ENCODE measurements at places on chromosomes 5 and 9. TPM values are rescaled to one million over a fixed set of nuclear protein-coding genes. Genes with fewer than 3 reads are reported as not detected.

- DNase-seq = no peak
Measured at GRCh38 chr5:105882956-105883481, 1787.7 kb downstream of the EFNA5 start.

GRCh38 chr5:158761161-158761560 lies 338.6 kb downstream of the EBF1 start:
- DNase-seq = no peak

GRCh38 chr5:54062958-54063357 lies 247.4 kb downstream of the ARL15 start:
- no peak for DNase-seq

DNA sequence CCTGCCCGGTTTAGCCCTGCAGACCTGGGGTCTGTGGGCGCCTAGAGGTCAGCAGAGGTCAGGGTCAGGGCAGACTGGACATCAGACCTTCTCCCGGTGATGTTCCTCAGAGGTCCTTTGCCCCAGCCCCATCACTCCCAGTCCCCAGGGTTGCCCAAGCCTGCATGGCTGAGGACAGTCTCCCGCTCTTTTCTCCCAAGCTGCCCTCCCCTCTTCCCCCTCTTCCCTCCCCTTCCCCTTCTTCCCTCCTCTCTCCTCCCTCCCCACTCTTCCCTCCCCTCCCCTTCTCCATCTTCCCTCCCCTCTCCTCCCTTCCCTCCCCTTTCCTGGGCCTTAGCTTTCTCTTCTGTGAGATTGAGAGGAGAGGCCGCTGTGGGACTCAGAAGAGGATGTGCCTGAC lies 10.4 kb downstream of the LHX3 start:
- DNase-seq = no peak

DNA sequence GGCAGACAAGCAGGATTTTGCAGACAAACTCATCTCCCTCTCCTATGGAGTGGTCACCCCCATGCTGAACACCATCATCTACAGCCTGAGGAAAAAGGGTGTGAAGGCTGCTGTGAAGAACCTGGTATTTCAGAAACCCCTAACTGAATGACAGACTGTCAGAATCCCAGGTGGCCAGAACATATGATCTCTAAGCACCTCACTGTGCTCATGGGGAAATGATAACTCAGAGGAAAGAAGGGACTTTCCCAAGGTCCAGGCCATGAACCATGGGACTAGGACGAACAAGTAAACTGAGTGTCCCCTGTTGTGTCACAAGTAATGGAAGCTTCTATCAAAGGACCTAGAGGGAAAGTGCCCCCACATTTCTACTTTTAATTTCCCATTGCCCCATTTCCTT lies 14.7 kb upstream of the RECK start:
- DNase-seq = no peak

- no peak for DNase-seq
Measured at GRCh38 chr9:137025517-137025966, 2.5 kb downstream of the ABCA2 start.

DNA sequence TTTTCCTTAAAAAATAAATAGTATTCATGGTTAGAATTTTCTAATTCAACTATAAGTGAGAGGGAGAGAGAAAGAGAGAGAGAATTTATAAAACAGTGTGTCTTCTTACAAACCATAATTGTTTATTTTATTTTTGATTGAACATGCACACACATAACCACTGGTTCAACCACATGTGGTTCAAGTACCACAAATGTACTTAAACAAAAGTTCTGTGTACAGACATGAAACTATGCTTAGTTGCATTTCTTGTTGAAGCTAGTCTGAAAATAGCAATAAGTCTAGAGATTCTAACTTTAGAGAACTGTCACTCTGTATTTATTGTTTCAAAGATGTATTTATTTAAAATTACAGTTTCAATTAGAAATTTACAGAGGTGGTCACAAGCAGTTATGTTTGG lies 130.6 kb upstream of the PDE4D start:
- no peak for DNase-seq

- DNase-seq = no peak
Measured at GRCh38 chr9:33460854-33461253, 12.9 kb downstream of the NOL6 start.

GRCh38 chr9:505741-506059 lies 291.0 kb downstream of the DOCK8 start:
- DNase-seq = no peak

GRCh38 chr9:133602277-133602676 lies 6.9 kb downstream of the FAM163B start:
- no peak for DNase-seq

GRCh38 chr9:36142510-36143244 lies 6.1 kb downstream of the GLIPR2 start:
- no peak for DNase-seq

GRCh38 chr5:103605277-103605676 lies 42.7 kb upstream of the NUDT12 start:
- DNase-seq = no peak

Gene C9
- not detected for total RNA-seq

Gene CHSY3
- total RNA-seq = not detected

Gene SMIM33
- 0.53 TPM for total RNA-seq

Gene GABRP
- not detected for total RNA-seq
